Foreskin keratinocyte (primary cell): ENCODE measurements at places on chromosomes 4 and X.

- DNase-seq = no peak
Observed at GRCh38 chr4:133866328-133866699, 335.3 kb downstream of the PABPC4L start.

DNA sequence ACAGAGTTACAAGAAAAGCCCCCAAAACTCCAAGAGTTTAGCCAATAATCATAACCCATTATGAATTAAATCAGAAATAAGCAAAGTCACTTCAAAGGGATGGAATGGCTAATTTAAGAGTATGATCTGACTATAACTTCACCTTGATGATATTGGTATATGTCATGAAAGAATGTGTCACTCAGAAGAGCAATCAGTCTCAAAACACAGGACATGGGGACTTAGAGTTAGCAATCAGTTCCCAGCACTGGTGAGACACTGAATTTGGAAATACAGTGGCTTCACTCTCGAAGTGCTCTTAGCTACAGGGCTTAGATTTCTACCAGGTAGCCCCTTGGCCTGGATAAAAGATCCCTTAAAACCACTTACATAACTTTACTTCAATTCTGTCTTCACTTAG, 65.7 kb upstream of the EXOC1L start:
- no peak for DNase-seq

- DNase-seq = peak; percentile 84
Observed at GRCh38 chr4:110287130-110287529, 88.7 kb upstream of the ELOVL6 start.

- DNase-seq = no peak
Observed at GRCh38 chrX:101370888-101371504, 15.0 kb downstream of the BTK start.

DNA sequence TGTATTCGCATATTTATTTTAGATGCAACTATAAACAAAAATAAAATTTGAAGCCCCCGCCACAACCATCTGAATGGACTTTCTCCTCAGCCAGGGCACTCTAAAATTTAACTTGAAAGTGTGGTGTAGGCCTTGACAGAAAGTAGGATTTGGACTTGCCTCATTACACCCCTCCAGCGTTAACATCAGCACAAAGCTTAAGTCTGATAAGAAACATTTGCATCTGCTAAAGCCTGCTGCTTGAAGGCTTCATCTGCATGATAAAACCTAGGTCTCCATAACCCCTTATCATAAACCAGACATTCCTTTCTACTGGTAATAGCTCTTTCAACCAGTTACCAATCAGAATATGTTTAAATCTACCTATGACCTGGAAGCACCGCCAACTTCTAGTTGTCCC, 1046.5 kb downstream of the FAT4 start:
- no peak for DNase-seq

DNA sequence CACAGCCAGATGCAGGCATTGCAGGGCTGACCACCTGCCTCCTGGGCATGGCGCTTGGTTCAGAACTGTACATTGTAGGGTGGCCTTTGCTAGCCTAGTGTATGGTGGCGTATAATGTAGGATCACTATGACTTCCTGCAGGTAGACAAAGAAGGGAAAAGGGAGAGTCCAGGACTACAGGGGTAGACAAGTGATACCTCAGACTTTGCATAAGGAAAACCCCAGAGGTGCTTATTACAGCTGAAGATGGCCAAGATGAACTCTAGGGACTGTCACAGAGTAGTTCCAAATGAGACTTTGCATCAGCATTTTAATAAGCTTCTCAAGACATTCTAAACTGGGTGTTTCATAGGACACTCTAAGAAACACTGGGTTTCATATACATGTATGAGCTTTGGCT, 116.4 kb upstream of the PUDP start:
- DNase-seq = no peak

GRCh38 chrX:154748712-154749339, 2.1 kb downstream of the GAB3 start:
- no peak for DNase-seq

DNA sequence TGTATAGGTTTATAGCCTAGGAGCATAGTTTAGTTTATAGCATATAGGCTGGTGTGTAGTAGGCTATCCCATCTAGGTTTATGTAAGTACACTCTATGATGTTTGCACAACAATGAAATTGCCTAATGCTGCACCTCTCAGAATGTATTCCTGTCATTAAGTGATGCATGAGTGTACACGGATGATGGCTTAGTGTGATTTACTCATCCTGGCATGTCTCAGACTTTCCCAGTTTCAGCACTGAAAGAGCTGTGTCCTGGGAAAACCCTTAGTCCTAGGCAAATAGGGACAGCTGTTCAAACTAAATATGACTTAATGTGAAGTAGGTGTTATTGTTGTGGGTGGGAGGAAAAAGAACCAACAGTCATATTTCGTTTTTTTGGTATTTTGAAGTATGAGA, 264.9 kb upstream of the MAGEB18 start:
- DNase-seq = peak; percentile 85

DNA sequence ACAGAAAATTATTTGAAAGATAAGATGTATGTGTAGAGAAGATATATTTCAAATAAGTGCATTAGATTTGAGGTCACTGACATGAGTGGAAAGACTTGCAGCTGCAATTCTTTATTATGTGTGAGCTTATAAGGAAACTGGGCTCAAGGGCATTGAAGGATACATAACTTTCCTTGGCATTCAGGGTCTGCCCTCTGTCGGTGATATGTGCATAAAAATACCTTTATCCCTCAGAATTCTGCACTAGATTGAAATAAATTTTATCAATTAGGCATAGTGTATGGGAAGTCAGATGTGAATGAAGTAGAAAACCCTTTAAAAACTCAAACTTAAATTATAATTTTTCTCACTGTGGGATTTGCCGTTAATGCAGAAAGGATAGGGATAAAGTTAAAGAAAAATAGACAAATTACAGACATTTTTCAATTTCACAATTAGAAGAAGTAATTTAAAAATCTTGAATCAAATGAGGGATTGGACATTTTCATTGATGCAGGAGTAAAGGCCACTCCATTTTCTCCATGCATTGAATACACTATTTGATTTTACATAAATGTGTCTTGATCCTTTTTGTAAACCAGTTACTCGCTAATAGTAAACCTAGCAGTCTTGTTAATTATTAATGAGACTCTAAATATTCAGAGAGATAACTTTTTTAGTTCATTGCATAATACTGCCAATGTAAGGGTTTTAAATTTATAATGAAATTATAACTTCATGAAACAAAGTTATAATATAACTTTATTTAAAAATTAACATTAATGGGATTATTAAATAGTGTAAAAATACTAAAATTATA, 21.0 kb upstream of the ETNPPL start:
- no peak for DNase-seq

DNA sequence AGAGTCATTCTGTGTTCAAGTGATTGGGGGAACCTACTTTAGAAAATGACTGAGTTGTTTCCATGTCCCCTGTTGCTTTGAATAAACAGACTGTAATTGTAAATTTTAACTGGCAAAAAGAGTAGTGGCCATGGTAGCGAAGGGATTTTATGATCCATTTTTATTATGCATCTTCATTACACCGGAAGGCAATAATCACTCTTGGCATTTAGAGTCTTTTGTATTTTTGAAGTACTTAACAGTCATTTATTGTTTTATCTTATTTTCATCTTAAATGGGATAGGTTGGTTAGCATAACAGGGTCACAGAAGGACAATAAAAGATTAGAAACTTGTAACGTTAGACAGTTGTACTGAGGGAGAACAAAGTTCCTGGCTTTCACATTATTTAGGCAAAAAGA, 11.0 kb upstream of the OTC start:
- no peak for DNase-seq

DNA sequence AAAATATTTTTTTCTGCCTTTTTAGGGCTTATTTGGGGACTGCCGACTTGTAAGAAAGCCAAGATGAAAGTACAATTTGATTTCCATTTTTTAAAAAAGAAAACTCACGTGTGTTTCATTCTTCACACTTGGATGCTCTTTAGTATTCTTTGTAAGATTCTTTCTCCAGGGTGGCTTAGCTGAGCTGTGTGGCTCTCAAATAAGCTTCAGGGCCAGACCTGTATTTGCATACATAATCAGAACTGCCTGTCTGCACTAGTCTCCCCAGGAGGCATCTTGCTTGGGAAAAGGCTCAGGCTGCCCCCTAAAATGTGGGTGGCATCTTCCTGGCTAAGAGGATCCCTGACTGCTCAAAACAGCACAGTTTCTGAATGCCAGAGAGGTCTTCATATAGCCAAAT, 498.4 kb downstream of the MID1IP1 start:
- DNase-seq = no peak

DNA sequence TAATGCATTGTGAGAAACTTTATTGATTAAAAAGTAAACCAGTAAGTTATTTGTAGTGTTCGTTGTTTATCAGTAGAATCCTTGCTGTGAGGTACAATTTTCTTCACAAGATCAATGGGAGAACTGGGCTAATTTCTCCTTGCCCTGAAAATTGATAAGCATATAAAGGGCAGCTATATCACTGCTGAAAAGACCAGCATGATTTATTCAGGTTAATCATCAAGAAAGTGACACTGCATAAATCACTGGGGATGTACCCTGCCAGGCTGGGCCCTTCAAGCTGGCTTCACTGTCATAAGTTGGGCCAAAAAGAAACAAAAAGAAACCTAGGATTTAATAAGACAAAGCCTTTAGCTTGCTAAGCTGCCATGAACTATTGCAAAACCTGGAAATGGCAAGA, 746.7 kb downstream of the STPG2 start:
- no peak for DNase-seq

DNA sequence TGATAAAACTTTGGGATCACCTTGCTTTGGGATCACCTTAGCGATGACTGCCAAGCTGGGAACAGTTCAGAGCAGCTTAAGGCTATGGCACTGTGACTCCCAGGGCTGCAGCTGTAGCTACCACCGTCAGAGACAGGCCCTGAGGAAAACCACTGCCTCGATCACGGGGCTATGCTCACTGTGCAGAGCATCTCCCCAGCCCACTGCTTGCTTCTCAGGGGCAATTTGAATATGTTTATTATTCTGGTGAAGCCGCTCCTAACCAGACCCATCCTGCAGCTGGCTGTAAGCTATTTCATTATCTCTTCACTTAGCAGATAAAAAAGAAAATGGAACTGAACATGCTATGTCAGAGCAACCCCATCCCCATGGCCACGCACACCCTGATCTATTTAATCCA, 328.5 kb downstream of the EVC2 start:
- DNase-seq = no peak

DNA sequence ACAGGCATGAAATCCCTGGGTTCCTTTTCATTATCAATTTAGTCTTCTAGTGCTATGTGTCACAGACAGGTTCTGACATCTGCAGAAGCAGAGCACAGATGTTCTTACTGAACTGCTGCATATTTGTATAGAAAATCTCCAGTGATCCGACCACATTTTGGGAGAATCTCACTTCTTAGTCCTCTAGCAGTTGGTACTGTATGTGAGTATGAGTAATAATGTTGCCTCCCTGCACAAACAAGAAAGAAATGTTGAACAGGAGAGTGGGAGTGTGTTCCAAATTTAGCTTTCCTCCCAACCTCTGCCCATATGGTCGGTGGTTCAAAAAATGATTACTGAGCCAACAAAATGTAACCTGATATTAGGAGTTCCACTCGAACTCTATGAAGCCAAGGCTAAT, 165.3 kb upstream of the GPC4 start:
- peak; percentile 44 for DNase-seq

DNA sequence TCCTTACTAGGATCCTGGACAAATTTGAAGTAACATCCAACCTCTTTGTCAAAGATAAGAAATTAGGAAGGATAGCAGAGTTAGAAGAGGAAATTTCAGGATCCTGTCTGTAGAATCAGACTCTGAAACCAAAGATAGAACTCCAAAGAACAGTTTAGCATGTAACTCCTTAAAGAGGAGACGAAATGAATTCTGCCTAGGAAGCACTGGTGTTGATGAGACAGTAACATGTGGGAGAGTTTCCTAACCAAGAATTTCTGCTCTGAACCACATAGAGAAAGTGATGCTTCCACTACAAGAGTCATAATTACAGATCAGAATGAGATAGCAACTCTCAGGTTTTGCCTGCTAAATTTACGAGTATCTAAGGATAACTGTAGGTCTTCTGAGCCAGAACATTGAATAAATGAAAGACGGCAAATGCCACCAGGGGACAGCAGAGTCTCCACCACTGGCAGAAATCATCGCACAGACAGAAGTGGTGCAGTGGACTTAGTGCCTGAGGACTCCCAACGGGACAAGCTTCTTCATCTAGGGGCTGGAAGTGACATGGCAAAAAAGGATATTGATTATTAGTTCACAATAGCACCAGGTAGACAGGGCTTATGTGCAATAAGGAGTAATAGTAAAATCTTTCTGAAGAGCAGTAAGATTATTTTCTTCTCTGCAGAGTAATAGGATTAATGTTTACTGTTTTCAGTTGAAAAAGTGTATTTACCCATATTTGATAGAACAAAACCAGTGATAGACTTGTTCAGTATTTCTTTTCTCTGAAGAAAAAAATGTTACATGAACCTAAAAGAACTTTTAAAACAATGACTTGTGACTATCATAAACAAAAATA, 6.7 kb upstream of the PPID start:
- peak; percentile 47 for DNase-seq

GRCh38 chr4:158819942-158820786, 51.3 kb downstream of the FNIP2 start:
- no peak for DNase-seq

DNA sequence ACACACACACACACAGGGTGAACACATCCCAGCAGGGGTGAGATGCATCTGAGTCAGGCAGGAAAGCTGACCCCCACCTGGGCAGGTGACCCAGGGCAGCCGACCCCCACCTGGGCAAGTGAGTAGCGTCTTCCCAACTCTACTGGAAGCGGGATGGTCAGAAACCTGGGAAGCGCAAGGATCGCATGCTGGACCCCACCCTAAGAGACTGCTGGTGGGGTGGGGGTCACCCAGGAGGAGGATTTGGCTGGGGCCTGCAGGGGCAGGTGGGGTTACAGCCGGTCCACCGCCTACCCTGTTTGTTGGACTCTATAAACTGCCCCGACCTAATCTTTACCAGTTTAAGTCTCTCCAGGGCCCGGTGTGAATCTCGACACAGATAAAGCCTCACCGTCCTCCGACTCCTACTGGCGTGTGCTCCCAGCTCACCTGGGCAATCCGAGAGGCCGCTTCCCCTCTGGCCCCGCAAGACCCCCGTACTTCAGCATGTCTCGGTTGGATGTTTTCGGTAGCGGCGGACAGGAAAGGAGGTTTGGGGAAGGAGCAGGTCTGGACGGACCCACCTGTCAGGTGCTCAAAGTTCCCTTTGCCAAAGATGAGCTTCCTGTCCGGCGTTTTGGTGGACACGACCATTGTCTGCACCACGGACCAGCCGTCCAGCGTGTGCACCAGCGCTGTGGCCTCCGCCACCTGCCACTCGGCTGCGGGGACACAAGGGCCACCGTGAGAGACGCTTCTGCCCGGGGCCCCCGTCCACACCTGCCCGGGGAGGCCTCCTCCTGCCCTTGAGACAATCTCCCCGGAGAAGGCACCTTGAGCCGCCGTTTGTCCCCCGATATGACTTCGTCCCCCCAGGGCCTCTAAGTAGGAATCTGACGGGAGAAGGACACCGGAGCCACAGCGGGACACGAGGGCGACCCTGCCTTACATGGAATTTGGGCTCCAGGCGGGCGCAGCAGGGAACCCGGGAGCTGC, 2.0 kb downstream of the GTPBP6 start:
- no peak for DNase-seq
